ENCODE measurements at places on chromosomes 2 and 18. TPM values are rescaled to one million over a fixed set of nuclear protein-coding genes. Genes with fewer than 3 reads are reported as not detected.

LIMS3 gene
- 3.4 TPM for polyA plus RNA-seq

PID1 gene
- 8.6 TPM for polyA plus RNA-seq

OTX1 gene
- polyA plus RNA-seq: not detected

SPAG16 gene
- 69.5 TPM for polyA plus RNA-seq

CROCC2 gene
- polyA plus RNA-seq: 0.09 TPM

ST6GAL2 gene
- 19.8 TPM for polyA plus RNA-seq

KCNG2 gene
- polyA plus RNA-seq: 0.24 TPM

All from left renal cortex interstitium (tissue), 4 donors.